ENCODE measurements at places on chromosomes 5 and 9.

- DNase-seq, result no peak
Observed at GRCh38 chr5:25119650-25120049, 474.9 kb upstream of the CDH10 start.

DNA sequence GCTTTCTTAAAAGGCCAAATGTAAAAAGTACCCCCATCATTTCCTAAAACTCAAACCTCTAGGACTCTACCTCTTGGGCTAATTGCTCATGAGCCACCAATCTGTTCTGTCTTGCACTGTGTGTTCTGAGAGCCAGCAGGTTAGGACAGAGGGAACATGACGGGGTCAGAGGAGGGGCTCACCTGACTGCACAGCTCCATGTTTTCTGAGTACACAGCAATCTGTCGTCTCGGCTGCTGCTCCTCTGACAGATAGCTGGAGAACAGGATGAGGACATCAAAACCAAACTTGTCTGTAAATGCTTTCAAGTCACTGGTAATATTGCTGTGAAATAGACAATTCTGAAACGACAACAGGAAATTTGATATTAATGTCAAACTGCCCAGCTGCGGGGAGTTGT is 50.9 kb upstream of the PCA3 start:
- no peak for DNase-seq

DNA sequence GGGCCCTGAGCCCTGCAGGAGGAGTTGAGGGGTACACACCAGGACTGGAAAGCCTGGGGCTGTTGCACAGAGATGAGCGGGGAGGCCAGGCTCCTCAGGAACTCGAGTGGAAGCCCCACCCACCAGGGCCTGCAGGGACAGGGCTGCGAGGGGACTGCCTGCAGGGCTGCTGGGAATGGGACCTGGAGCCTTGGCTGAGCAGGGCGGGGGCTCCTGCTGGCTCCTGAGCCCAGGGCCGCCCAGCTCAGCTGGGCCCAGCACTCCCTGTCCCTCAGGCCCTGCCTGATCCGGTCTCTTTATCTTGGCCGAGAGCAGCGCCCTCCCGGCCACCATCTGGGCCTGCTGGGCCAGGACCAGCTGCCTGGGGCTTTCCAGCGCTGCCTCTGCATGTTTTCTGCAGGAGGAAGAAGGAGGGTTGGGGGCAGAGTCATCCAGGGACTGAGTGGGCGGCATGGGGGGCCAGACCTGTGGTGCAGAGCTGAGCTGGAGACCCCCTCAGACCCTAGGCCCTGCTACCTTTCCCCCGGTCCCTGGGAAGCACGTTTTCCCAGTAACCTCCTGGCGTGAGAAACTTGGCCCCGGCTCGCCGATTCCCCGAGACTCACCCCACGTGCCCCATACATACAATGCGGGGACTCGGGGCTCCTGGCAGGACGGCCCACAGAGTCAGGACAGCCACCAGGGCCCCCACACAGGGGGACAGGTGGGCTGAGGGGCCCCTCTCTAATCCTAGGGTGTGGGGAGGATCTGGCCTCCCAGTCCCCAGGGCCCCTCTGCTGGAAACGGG is 9.4 kb downstream of the LCN12 start:
- no peak for DNase-seq

- DNase-seq, result no peak
Observed at GRCh38 chr5:132456987-132457361, 33.6 kb downstream of the IRF1 start.

GRCh38 chr5:77844373-77844622 is 68.2 kb upstream of the TBCA start:
- no peak for DNase-seq

GRCh38 chr5:159777049-159777660 is 139.1 kb upstream of the ADRA1B start:
- DNase-seq, result no peak

DNA sequence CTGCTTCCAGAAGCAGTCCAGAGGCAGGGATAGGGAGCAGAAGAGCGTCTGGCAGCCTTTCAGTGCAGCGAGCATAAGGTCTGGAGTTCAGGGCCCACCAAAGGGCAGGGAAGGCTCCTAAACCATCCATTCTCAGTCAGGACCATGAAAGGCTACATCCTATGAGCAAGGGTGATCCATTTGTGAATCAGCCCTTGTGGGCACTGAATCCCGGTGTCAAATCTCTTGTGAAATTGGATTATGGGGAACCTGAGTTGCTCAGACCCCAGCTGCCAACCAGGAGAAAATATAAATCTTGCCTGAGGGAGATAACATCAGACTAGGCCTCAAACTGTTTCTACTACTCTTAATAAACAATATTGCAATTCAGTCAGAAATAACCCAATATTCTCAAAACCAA is 204.4 kb downstream of the SYK start:
- no peak for DNase-seq

- peak; percentile 69 for DNase-seq
Observed at GRCh38 chr5:133298447-133298846, 246.6 kb downstream of the HSPA4 start.
